ENCODE measurements at places on chromosomes 12 and 14. TPM values are rescaled to one million over a fixed set of nuclear protein-coding genes. Genes with fewer than 3 reads are reported as not detected.

Gene CPNE8
- 8.0 TPM for total RNA-seq

GRCh38 chr14:79587875-79588274, 623.4 kb downstream of the DIO2 start:
- DNase-seq: no peak

- DNase-seq: no peak
These were observed 52.9 kb downstream of the SPTB start for GRCh38 chr14:64826845-64827244.

DNA sequence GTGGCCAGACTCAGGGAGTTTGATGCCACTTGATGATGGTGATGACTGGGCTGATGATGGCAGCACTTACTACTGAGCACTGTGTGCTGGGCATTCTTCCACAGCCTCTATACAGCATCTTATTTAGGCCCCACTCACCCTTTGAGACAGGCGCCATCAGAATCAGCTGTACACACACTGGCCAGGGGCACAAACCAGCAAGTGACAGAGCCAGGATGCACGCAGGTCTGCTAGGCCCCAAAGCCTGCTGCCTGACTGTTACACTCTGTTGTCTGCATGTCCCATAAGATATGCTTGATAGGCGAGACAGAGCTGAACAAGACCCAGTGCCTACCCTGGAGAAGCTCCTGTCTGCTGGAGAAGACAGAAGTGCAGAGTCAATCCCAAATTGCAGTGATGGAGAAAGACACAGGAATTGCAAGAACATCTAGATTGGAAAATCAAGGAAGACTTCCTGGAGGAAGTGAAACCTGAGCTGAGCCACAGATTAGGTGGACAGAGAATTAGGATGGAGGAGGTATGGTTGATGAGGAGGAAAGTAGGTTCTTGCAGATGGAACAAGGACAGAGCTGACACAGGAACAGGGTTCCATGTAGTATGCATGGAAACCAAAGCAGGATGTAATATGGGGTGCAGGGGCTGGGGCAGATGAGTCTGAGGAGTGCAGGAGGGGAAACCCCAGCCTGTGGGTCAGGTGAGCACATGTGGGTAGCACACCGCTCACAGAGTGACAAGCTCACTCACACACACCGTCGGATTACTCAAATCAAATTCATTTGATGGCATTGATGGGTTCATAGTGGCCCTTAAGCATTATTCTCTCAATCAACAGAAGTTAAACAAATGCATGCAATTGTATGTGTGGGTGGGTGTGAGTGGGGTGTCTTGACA, 117.3 kb downstream of the BEGAIN start:
- DNase-seq: no peak

Gene CLEC14A
- 10.2 TPM for total RNA-seq

GRCh38 chr12:112116232-112117060, 7.9 kb upstream of the NAA25 start:
- DNase-seq: no peak

Gene HHIPL1
- 2.4 TPM for total RNA-seq

Gene CDKN3
- total RNA-seq: 2.2 TPM

Gene LHX5
- total RNA-seq: not detected

Gene NRL
- total RNA-seq: 0.52 TPM

- DNase-seq: no peak
These were observed 797.3 kb downstream of the SLC16A7 start for GRCh38 chr12:60393093-60393492.

- peak; percentile 81 for DNase-seq
These were observed 312.4 kb downstream of the TMEM121 start for GRCh38 chr14:105838591-105839424.

GRCh38 chr14:63448841-63449240, 94.3 kb downstream of the PPP2R5E start:
- no peak for DNase-seq

- DNase-seq: no peak
These were observed 90.5 kb downstream of the KIF26A start for GRCh38 chr14:104228716-104229533.

DNA sequence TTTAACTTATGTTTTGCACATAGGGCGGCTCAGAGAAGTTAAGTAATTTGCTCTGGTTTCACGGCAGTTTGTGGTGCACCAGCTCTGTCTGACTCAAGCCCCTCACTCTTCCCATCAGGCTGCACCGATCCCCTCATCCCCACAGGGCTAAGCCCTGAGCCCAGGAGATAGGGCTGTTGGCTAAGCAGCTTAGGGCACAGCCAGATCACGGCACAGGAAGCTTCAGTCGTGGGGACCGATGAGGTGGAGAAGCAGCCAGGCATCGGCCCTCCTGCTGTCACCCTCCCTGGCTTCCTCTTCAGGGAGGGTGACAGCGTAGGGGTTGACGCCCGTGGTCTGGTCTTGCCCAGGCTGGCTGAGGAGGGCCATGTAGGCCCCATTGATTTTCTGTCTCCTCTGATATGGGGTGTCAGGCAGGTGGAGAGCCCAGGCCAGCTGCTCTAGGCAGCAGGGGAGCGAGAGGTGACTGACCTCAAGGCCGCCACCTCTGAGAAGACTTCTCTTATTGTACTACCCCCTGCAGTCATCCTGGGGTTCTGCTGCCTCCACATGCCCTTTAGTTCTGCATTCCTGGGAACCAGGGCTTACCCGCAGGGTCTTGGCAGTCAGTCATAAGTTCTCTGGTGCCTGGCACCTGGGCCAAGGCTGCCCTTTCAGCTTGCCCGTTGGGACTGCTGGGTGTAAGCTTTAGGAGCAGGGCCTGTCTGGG, 166.4 kb downstream of the TSPAN9 start:
- DNase-seq: no peak

All from lower leg skin (tissue), 4 donors.